ENCODE measurements at places on chromosomes 16 and 17.
A peak's percentile ranks its signal among the peaks of the same experiment; 100 is the strongest.

DNA sequence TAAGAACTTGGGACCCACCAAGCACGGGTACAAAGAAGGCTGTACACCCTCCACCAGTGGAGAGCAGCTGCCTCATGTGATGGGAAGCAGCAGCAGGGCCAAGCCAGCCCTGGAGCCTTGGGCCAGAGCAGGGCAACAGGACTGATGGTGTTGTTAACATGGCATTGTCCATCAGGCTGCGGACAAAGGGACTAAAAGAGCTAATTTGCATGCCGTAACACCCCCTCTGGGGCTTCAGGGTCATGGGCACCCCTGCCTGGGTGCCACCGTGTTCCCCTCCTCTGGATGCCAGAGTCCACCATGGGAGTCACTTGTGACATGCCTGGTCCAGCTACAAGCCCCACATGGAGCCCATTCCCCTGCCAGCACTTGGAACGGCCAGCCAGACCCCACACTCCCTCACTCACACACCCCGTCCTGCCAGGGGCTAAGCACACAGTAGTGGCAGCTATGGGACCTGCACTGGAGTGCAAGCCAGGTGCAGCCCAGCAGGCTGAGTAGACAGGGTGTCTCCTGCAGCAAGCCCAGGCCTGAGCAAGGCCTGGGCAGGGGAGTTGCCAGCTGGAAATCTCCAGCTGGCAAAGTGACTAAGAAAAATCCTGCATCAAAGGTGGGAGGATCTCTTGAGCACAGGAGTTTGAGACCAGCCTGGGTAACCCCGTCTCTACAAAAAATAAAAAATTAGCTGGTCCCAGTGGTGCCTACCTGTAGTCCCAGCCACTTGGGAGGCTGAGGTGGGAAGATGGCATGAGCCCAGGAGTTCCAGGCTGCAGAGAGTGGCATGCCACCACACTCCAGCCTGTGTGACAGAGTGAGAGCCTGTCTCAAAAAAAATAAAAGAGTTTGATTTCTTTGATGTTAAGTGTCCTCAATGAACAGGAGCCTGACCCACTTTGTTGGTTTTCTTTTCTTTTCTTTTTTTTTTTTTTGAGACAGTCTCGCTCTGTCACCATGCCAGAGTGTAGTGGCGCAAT is 33.7 kb downstream of the NOL11 start:
- DNase-seq: no peak

GRCh38 chr17:61002316-61002736 is 324.7 kb downstream of the BCAS3 start:
- no peak for DNase-seq

DNA sequence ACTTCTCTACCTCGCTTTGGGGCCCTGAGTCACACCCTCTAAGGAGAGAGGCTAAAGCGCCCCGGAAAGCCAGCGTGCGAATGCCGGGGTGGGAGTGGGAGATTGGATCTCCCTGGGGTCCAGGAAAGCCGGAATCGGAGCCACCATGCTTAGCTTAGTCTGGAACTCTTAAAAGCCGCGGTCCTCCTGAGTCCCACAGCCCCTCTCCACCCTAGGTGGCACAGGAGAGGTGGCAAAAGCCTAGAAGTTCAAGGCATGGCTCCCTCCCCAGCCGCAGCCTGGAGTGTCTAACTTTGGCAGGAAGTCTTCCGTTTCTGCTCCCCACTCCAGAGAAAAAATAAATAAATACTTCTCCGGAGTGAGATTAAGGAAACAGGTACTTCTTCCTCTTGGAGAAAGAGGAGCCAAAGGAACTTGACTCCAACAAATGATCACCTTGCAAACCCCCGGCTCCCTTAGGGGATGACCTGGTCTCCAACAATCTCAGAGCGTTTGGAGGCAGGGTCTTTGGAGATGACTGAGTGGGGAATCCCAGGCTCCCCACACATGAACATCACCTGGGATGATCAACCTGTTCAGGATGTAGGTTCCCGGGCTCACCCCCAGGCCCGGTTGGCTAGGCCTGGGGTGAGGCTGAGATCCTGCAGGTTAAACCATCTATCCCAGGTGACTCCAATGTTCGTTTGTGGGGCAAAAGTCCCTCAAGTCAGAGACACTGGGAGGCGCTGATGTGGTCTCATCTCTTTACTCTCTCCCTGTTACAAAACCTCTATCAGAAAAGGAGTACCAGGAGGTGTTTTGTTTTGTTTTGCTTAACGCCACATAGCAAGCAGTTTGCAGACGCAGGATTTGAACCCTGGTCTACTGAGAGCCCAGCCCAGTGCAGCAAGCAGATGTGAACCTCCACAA is 2.9 kb downstream of the CIITA start:
- DNase-seq: no peak

DNA sequence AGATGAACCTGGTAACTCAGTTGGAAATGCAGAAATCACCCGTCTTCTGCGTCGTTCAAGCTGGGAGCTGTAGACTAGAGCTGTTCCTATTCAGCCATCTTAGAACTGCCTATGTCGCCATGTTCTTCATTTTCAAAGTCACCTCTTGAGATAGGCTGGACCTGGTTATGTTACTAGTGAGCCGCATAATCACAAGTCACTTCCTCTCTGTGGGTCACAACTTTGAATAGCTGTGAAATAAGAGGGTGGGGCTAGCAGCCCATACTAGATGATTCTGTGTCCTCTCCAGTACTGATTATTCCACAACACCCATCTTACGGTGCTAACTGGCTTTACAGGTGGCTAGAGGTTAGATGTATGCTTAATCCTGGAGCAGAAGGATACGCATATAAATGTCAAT is 74.2 kb downstream of the VPS53 start:
- DNase-seq: no peak

- no peak for DNase-seq
Measured at GRCh38 chr16:88561485-88562359, 8.5 kb upstream of the ZC3H18 start.

GRCh38 chr17:3766779-3767178 is 34.2 kb downstream of the ITGAE start:
- no peak for DNase-seq

DNA sequence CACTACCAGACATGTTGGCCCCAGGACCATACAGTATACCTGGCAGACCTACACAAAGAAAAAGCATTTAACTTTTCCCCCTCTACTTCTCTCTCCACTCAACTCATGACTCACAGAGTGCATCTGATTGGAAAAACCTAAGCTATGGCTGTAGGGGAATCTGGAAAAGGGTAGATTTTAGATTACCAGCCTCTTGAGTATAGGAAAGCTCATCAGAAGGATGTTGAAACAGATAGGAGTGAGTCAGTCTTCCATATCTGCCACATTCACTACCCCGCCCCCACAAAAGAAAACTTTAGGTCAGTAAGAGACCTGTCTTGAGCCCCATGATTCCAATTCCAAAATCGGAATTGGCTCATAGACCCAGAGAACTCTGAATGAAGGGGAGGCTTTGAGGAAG is 12.3 kb downstream of the KRT9 start:
- DNase-seq: no peak

- DNase-seq: no peak
Measured at GRCh38 chr16:9971907-9972306, 210.3 kb downstream of the GRIN2A start.

DNA sequence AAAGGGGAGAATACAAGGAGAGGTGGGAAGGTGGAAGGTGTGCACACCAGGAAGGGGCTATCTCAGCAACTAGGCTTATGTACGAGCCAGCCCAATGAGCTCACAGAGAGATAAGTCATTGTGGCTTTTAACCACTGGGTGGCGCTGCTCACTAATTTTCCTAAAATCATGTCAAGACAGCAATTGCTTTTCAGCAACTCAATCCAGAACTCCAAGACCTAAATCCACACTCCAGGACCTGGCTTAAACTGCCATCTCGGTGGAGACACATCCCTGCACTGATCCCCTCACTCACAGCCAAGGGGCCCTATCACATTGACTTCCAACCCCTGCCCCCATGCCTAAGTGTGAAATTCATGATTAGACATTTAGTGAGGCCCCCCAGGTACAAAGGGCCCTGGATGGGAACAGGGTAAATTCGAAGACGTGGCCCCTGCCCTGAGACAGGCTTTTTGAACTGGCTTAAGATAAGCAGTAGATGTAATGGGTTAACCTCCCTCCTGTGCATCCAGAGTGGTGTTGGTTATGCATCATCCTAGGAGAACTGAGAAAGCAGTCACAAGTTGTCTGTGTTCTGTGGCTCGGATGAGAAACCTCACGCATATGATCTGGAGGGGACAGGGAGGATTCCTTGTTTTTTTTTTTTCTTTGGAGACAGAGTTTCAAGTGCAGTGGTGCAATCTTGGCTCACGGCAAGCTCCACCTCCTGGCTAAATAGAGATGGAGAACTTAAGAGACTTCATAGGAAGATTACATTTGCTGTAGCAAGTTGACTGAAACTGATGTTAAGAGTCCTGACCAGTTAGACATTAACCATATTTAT is 11.5 kb downstream of the CCL16 start:
- DNase-seq: peak; percentile 49

- no peak for DNase-seq
Measured at GRCh38 chr16:81693744-81694303, 85.3 kb upstream of the PLCG2 start.

DNA sequence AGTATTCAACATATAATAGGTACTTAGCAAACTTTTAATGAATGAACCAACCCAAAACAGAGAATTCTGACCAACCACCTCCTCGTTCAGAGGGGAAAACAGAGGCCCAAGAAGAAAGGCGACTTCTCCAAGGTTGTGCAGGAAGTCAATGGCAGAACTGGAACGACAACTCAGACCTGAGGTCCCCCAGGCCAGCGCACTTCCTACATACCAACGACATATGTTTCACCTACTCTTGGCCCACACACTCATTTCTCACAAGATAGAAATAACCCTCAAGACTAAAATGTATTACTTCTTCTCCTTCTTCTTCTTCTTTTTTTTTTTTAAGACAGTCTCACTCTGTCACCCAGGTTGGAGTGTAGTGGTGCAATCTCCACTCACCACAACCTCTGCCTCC is 14.4 kb downstream of the CHCT1 start:
- DNase-seq: no peak

DNA sequence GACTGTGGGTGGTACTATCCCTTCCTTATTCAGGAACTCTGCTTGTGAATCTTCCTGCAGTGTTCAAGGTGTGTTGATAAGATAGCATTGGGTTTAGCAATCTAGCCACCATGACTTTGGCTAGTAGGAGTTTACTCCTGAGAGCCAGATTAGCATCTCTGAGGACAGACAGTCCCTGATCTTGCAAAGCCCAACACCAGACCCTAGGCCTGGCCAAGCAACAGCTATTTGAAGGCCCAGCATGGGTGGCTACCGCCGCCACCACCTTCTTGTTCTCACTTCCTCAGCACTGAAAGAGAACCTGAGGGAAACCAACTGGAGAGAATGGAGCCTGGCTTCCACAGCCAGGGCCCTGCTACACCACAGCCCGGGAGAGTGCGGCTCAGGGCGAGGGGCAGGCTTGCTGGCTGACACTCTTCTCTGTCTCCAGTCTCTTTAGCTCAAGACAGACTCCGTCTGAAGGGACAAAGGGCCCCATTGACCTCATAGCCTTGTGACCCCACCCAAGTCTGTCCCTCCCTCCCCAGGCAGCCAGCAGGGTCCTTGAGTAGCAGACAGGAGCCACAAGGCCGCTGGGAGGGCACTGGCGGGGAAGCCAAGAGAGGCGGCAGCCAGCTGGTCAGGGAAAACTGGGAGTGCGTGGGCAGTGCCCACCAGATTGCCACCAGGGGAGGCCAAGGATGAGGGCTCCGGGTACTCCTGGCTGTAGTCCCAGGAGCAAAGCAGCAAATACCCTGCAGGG is 10.9 kb upstream of the ARHGAP23 start:
- DNase-seq: no peak

DNA sequence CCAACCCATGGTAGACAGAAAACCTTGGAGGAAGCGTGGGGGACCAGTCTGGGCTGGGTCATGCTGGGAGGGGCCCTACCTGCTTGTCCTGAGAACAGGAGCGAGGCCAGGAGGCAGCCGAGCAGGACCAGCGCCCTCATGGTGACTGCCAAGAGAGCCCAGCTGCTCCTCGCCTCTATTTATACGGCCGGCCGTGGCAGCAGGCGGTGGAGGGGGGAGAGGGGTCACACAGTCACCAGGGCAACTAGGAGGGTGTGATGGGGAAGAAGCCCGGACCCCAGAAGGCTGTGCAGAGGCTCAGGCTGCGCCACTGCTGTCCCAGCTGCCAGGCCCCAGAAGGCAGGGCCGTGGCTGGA is at the start of gene SRL:
Gene SRL, minus strand, starts transcription at position 153 of the 356 bp plus-strand sequence. Its CDS starts 13 bp downstream, at position 140.
- no peak for DNase-seq

GRCh38 chr16:84730406-84731106 is 30.8 kb downstream of the USP10 start:
- peak; percentile 49 for DNase-seq

GRCh38 chr17:28477928-28478327 is 4.5 kb downstream of the SLC13A2 start:
- no peak for DNase-seq

DNA sequence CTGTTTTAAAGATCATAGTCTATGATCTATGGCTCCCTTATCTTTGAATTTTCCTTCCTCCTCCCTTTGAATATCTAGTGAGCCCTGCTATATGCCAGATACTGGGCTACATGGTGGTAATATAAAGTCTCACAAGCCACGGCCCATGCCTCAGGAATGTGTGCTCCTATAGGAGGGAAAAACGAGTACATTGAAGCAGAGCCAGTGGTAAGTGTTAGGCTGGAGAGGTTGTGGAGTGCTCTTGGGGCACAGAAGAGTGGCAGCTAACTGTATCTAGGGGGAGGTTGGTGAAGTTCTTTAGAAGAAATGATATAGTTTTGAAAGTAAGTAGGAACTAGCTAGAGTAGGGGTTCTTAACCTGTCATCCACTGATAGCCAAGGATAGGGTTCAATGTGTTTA is 105.8 kb upstream of the PMFBP1 start:
- no peak for DNase-seq

DNA sequence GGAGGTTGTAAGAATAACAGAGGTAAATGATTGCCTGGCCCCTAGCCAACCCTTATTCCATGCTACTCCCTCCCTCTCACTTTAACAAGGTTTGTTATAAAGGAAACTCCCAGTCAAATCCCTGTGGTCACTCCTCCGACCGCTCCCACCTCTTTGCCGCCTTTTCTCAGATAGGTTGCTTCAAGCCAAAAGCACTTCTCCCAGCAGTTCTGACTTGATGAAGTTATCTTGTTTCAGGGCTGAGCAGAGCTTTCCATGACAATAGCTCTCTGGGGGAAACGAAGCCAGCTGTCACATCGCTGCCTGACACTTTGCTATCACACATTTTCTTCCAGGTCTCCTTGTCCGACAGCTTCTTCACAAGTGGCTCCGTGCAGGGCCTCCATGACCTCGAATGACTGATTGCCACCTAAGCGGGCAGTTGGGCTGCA is 278.6 kb downstream of the HAPSTR1 start:
- no peak for DNase-seq

- DNase-seq: no peak
Measured at GRCh38 chr16:30184096-30184890, 891 bp downstream of the CORO1A start.

DNA sequence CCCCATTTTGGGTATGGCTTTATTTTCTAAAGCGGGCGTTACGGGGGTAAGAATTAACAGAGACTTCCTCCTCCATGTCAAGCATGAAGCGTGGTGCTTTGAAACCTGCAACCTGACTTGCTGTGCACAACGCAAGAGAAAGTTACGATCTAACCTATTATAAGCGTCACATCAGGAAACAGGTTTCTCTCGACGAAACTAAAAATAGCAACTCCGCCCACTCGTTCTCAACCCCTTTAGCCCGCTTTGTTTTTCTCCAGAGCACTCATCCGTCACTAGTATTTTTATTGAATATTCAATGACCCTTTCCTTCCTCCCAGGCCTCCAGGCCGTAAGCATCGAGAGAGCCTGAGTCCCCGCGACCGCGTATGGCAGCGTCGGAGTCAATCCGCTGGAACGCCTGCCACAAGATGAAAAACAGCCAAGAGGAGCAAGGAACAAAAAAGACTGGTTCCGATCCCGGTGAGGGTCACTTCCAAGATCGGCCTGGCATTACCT is 555 bp downstream of the NUP88 start:
- DNase-seq: peak; percentile 95

GRCh38 chr17:56913353-56913866 is 439 bp downstream of the TRIM25 start:
- DNase-seq: no peak

Measured in GM12864 (cell line).